HT1080 (cell line): ENCODE measurements at places on chromosomes 3 and 15. TPM values are rescaled to one million over a fixed set of nuclear protein-coding genes. Genes with fewer than 3 reads are reported as not detected.

Gene PLA1A
- not detected in 2 replicates for total RNA-seq

Gene CPA3
- total RNA-seq = not detected in 2 replicates

Gene BNC1
- 14.8 and 18.1 TPM in 2 replicates for total RNA-seq

Gene SHQ1
- total RNA-seq = 32.3 and 40.4 TPM in 2 replicates

Gene GNAT1
- not detected in 2 replicates for total RNA-seq

Gene ZIC1
- total RNA-seq = not detected in 2 replicates

Gene DUOXA2
- total RNA-seq = not detected in 2 replicates

Gene CLDN16
- total RNA-seq = not detected in 2 replicates

Gene ATP13A3
- total RNA-seq = 153 and 157 TPM in 2 replicates

Gene ARL14
- 0.68 and 0.87 TPM in 2 replicates for total RNA-seq

Gene FBN1
- total RNA-seq = 18.5 and 21.0 TPM in 2 replicates

Gene CMTM8
- total RNA-seq = 3.2 and 10.4 TPM in 2 replicates

Gene INAFM2
- 23.9 and 28.7 TPM in 2 replicates for total RNA-seq

Gene MED12L
- total RNA-seq = 1.5 and 2.0 TPM in 2 replicates

Gene CGGBP1
- 42.8 and 51.0 TPM in 2 replicates for total RNA-seq

Gene GRK7
- total RNA-seq = not detected in 2 replicates

Gene LDHAL6B
- total RNA-seq = not detected in 2 replicates

Gene CCDC66
- 8.1 and 9.9 TPM in 2 replicates for total RNA-seq

Gene EOMES
- total RNA-seq = 0.06 and 0.30 TPM in 2 replicates

Gene DGKG
- 20.3 and 22.0 TPM in 2 replicates for total RNA-seq

Gene SOX2
- total RNA-seq = not detected in 2 replicates

Gene CEP97
- total RNA-seq = 11.1 and 11.7 TPM in 2 replicates

Gene PLXNA1
- 133 and 163 TPM in 2 replicates for total RNA-seq

Gene ZNF860
- 0.08 and 0.10 TPM in 2 replicates for total RNA-seq

Gene FAM81A
- total RNA-seq = 4.1 and 5.0 TPM in 2 replicates

Gene RYR3
- total RNA-seq = 0.02 and 0.03 TPM in 2 replicates
